H4 (cell line): ENCODE measurements at places on chromosomes 11 and 22.

GRCh38 chr11:126329644-126330211 is 25.8 kb upstream of the ST3GAL4 start:
- DNase-seq, result no peak

GRCh38 chr22:19629331-19629719 is 85.0 kb upstream of the SEPTIN5 start:
- DNase-seq, result no peak

GRCh38 chr22:45010532-45010900 is 711 bp upstream of the PHF21B start:
- no peak for DNase-seq

DNA sequence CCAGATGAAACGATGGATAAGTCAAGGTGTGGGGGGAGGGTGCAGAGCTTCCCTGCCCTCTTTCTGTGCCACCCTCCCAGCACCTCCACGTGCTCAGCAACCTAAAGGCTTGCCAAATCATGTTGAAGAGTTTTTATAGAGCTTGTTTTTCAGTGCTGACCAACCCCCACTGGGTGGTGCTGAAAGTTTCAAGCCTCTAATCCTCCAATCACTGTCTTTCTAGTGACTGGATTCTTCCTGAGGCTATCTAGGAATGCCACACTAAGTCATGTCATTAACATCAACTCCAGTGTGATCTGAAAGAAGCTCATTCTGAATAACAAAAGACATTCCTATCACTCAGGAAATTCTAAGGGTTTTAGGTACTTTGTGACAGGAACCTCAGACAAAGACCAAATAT is 382.6 kb downstream of the DYNC2H1 start:
- DNase-seq, result no peak

DNA sequence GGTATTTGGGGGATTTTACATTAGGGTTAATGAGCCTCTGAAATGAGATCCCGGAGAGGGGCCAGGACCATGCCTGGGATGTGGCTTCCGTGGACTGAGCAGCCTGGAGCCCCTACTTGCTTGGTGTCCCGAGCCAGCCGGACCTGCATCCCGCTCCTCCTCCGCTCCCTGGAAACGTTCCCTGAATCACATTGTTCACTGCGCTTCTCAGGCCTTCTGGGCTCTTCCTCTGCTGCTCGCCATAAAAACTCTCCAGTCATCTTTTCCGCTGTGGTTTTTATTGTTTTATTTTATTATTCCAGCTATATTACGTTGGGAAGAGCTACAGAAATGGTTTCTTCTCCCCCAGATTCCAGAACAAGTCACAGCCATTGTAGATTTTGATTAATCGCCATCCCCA is 13.3 kb upstream of the KCNQ1OT1 start:
- DNase-seq, result no peak

- no peak for DNase-seq
These were observed 726.1 kb upstream of the CCDC90B start for GRCh38 chr11:84012171-84012826.

DNA sequence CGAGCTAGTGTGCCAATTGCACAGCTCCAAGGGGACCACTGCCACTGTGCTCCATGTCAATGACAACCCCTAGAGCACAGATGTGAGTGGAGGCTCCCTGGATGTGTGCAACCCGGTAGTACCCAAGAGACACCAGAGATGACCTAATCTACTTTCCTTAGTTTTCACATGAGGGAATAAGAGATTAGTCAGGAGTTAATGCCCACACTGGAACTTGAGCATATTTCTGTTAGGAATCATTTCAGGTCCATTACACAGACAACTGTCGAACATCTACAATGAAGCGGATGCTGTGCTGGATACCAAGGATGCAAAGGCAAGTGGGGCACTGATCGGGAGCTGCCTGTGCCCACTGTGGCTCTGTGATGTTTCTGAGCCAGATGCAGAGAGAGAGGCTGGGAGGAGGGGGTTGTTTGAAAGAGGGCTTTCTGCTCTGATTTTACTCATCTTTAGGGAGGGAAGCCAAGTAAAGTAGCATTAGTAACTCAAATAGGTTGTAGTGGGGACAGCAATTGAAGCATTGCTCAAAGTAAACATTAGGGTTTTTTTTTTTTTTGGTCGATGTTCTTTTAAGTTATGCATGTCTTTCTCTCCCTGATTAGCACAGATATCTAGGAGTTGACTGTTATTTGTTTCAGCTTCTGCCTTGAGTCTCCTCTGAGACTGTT is 82.5 kb upstream of the SORL1-AS1 start:
- DNase-seq, result no peak
